ENCODE measurements at places on chromosomes 11 and 22. TPM values are rescaled to one million over a fixed set of nuclear protein-coding genes. Genes with fewer than 3 reads are reported as not detected.

DNA sequence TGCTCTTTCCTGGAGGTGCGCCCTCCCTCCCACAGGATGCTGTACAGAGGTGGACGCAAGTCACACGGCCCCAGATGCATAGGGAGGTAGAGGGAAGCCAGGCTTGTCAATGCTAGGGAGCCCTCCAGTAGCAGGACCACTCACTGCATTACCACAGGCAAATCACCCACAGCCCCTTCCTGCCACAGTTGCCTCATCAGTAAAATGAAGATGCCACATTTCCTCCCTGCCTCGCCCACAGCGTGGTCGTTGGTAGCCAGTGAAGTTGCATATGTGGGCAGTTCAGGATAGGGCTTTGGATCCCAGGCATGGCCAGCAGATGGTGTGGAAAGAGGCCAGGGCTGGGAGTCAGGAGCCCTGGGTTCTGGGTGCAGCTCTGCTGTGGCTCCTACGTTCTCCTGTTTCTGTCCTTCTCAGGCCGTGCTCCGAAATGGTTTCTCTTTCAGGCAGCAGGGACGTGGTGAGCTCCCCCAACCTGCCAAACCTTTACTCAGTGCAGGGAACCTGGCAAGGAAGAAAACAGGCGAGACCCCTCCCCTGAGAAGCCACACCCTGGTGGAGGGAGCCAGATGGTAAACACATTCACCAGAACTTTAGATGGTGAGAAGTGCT, 22.6 kb downstream of the DAGLA start:
- no peak for DNase-seq
- H3K27me3 ChIP-seq = no peaks in the 10 kb centered on the region
- no peaks in the 10 kb centered on the region for H3K36me3 ChIP-seq
- H3K27ac ChIP-seq = no peak overlapping the region
- no peak overlapping the region for H3K4me3 ChIP-seq
- H3K4me1 ChIP-seq = peaks cover 45% of the 10 kb centered on the region

DNA sequence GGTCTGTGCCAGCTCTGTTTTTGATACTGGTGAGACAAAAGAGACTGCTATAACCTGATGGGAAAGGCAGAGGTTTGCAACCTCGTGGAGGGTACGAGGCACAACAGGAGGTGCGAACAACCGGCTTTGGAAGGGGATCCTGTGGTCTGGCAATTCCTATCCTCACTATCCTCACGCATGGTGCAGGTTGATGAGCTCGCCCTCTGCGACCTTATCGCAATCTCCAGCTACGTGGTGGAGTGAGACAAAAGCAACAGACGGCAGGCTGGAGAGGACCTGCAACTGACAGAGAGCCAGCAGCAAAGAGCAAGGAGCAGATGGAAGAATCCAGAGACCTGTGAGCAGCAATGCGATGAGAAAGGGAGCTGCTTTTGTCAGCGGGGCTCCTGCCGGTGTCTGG, 47.3 kb upstream of the TSKU start:
- no peak overlapping the region for H3K27ac ChIP-seq
- H3K36me3 ChIP-seq = no peaks in the 10 kb centered on the region
- H3K4me3 ChIP-seq = no peak overlapping the region
- DNase-seq = no peak

GRCh38 chr11:124101737-124102136, 13.5 kb upstream of the VWA5A start:
- H3K4me1 ChIP-seq = no peaks in the 10 kb centered on the region
- no peak for DNase-seq
- no peak overlapping the region for H3K4me3 ChIP-seq

DNA sequence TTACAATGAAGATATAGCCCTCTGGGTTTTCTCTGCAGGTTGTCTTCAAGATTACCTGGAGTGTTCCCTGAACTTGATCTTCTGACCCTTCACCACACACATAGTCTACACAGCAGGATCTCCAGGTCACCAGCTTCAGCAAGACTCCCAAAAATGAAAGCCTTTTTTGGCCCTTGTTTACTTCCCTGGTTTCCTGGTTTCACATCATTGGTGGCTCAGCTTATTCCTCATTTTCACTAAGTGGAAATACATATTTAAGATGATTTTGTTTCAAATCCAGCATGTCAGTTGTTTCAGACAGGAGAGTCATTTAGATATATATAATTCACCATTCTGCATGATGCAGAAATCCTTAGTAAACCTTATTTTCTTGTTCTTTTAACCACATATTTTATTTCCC, 41.6 kb upstream of the MPEG1 start:
- no peak overlapping the region for H3K4me3 ChIP-seq
- DNase-seq = no peak
- no peaks in the 10 kb centered on the region for H3K4me1 ChIP-seq
- H3K36me3 ChIP-seq = no peaks in the 10 kb centered on the region

GRCh38 chr11:1330473-1330872, 21.0 kb upstream of the TOLLIP start:
- H3K36me3 ChIP-seq = no peaks in the 10 kb centered on the region
- H3K4me1 ChIP-seq = peaks cover 3% of the 10 kb centered on the region
- no peaks in the 10 kb centered on the region for H3K27me3 ChIP-seq
- H3K27ac ChIP-seq = no peak overlapping the region
- no peak for DNase-seq

DNA sequence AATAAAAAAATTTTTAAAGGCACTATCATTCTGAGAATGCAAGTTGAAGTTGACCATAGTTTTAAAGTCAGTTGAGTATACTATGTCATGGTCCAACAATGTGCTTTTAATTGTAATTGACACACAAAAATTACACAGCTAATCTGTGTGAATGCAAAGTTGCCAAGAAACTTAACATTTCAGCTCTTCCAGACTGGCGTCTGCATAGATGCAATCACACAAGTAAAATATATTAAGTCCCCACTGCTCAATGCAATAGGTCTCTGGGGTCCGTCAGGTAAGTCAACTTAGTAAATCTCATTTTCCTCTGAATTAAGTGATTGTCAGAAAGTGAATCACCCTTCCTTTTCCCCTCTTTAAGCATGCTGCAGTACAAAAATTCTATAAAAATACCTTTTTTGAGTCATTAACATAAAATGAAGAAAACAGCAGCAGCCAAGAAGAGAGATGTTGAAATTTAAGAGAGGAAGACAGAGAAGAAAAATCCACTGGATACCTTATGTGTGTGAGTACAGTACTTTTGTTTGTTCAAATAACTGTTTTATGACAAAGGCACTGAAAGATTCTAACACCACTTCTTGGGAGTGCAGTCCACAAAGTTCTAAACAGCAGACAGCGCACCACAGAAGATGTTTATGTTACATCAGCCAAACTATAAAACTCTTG, 5.1 kb downstream of the FZD4 start:
- H3K27ac ChIP-seq = peak overlapping the region; percentile 0
- peaks cover 41% of the 10 kb centered on the region for H3K4me1 ChIP-seq
- H3K27me3 ChIP-seq = no peaks in the 10 kb centered on the region
- DNase-seq = peak; percentile 24
- H3K36me3 ChIP-seq = peaks cover 14% of the 10 kb centered on the region

- no peak overlapping the region for H3K27ac ChIP-seq
- H3K36me3 ChIP-seq = no peaks in the 10 kb centered on the region
- DNase-seq = no peak
- H3K4me1 ChIP-seq = no peaks in the 10 kb centered on the region
These were observed 412.3 kb upstream of the KIRREL3 start for GRCh38 chr11:127412722-127413380.

- no peak overlapping the region for H3K4me3 ChIP-seq
- no peak overlapping the region for H3K27ac ChIP-seq
- H3K27me3 ChIP-seq = no peaks in the 10 kb centered on the region
- H3K36me3 ChIP-seq = no peaks in the 10 kb centered on the region
- no peak for DNase-seq
- H3K4me1 ChIP-seq = no peaks in the 10 kb centered on the region
These were observed 1042.8 kb downstream of the BRD1 start for GRCh38 chr22:48784701-48785503.

DNA sequence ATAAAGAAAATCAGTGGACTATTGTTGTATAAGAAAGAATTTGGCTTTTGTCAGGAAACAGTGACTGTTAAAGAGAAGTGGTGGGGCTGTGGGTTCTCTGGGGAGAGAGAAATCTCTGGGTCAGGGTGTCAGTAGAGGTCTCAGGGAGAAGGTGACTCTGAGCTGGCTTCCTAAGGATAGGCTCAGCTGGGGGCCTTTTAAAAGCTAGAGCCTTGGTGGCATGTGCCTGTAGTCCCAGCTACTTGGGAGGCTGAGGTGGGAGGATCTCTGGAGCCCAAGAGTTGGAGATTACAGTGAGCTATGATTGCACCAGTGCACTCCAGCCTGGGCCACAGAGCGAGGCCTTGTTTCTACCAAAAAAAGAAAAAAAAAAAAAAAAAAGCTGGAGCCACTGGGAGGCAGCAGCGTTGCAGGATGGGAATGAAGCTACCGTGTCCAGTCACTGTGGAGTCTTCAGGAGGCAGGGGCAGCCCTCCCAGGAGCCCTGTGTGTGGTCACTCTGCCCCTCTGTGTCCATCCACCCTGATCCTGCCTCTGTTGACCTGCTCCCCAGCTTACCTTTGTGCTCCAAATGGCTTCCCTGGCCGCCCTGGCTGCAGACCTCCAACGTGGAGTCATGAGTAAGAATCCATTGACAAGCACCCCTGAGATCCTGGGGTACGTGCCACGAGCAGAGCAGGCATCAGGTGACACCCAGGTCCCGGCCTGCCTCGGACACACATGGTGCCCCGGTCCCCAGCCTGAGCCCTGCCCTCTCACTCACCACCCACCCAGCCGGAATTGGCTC, 5.4 kb upstream of the MIF start:
- peaks cover 15% of the 10 kb centered on the region for H3K4me1 ChIP-seq
- no peaks in the 10 kb centered on the region for H3K27me3 ChIP-seq
- no peaks in the 10 kb centered on the region for H3K36me3 ChIP-seq
- peak; percentile 11 for DNase-seq
- H3K27ac ChIP-seq = peak overlapping the region; percentile 71
- no peak overlapping the region for H3K4me3 ChIP-seq

GRCh38 chr22:35894937-35895708, 133.5 kb downstream of the RBFOX2 start:
- no peaks in the 10 kb centered on the region for H3K27me3 ChIP-seq
- peak overlapping the region; percentile 28 for H3K27ac ChIP-seq
- no peak overlapping the region for H3K4me3 ChIP-seq
- peaks cover 25% of the 10 kb centered on the region for H3K4me1 ChIP-seq

GRCh38 chr11:108793138-108793537, 128.3 kb downstream of the DDX10 start:
- no peaks in the 10 kb centered on the region for H3K36me3 ChIP-seq
- H3K27me3 ChIP-seq = no peaks in the 10 kb centered on the region
- H3K4me1 ChIP-seq = no peaks in the 10 kb centered on the region
- DNase-seq = no peak
- H3K27ac ChIP-seq = no peak overlapping the region

- DNase-seq = no peak
- no peaks in the 10 kb centered on the region for H3K4me1 ChIP-seq
- no peaks in the 10 kb centered on the region for H3K36me3 ChIP-seq
These were observed 1337.2 kb downstream of the TBC1D22A start for GRCh38 chr22:48099671-48100070.

DNA sequence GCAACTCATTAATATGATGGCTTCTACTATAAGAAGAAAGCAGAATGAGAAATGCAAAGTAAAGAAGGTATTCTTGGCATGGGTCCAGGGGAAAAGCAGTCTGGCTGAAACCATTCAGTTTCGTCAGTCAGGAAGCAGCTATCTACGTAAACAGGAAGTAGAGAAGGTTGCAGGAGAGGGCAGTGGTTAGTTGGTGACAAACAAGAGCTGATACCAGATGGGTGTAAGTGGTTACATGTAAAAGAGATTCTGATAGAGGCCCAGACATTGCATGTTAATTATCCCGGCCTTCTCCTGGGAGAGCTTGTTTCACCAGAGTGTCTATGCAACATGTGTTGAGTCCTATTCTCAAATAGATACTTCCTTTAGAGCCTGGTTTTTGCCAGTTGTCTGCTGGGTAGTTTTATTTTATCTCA, 58.4 kb upstream of the PSMA1 start:
- H3K27ac ChIP-seq = no peak overlapping the region
- no peaks in the 10 kb centered on the region for H3K36me3 ChIP-seq
- H3K4me3 ChIP-seq = no peak overlapping the region

DNA sequence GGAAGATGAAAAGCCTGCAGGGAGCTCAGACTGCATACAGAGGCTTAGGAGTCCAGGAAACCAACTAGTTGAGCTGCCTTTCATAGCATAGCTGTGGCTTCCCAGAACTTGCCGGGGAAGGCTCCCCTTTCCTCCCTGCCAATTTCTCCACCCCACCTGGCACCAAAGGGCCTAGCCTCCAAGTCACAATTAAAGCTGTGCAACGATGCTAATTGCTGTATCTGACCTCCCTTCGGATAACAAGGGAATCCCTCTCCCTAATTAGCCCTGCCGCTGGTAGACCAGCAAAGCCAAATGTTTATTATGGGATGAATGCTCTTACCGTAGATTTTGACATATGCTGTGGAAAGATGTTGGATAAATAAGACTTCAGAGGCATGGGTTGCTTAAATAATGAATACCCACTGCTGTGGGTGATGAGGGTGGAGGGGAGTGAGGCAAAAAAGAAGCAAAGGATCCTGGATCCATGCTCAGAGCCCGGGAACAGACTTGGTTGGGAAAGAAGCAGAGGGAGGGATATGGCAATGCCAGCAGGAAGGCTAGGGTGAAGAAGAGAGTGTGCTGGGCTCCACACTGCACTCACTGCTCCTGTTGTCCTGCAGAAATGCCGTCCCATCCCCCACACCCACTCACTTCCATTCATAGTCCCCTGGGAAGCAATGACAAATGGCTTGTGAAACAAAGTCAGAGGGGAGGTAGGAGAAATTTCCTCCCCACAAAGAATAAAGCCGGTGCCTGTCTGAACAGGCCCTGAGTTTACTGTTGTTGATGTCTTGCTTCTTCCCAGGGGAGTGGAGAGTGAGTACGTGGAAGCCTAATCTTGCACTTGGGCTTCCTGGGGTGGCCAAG, 608.1 kb upstream of the CADM1 start:
- H3K4me3 ChIP-seq = no peak overlapping the region
- no peaks in the 10 kb centered on the region for H3K4me1 ChIP-seq
- DNase-seq = no peak

The OR52I1 gene
- total RNA-seq = not detected

The MYBPC3 gene
- not detected for total RNA-seq

The CEND1 gene
- not detected for total RNA-seq

The BTG4 gene
- not detected for total RNA-seq

The GLB1L3 gene
- total RNA-seq = not detected

The GAL3ST1 gene
- total RNA-seq = not detected

The TEX54 gene
- total RNA-seq = not detected
